ENCODE measurements at places on chromosomes 3 and 15.

DNA sequence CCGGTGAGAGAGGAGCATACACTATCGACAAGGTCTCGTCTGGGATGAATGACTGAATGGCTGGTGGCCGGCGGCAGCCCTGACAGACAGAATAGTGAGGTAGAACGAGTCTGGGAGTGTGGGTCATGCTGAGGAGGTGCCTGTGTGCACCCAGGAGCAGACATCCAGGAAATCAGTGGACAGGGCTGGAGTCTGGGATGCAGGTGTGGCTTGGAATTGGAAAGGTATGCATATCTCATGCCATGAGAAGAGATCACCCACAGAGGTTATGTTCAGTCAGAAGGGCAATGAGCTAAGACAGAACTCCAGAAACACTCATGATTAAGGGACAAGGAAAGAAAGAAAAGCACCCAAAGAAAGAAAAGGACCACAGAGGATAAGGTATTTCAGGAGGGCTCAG is 20.8 kb downstream of the HACD2 start:
- no peak for DNase-seq

DNA sequence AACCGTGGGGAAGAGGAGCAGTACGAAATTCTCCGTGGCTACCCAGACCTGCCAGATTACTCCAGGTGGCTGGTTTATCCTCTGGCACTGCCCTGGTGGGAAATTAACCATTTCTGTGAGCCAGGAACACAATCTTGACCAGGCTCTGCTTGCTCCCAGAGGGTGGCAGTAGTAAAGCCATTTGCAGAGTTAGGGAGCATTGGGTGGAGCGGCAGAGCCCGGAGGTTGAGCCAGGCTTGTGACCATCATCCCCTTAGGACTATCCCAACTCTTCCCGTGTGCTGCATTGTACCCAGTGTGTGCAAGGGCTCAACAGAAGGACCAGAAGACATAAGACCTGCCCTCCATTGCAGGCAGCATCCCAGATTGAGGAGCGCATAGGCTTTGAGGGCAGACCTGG is 5.3 kb downstream of the KNG1 start:
- no peak for DNase-seq

DNA sequence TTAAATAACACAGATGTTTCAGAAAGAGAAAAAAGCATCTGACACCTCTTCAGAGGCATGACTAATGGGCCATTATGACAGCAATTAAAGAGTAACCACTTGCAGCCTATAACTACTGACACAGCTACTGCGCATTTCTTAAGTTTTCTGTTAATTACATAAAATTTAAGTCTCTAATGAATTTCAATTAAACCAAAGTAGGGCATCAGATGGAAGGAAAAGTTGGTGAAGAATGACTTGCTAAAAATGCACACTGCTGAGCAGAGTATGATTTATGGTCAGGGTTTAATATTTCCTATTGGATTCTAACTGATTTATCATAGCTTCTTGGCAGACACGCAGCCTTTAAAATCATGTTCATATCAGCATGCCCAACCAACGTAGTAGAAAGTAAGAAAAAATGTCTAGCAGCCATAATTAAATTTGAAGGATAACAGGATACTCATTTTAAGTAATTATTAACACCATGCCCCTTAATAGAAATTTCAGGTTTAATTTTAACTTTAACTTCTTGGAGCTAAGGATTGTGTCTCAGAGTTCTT is 140.0 kb downstream of the CBLB start:
- no peak for DNase-seq

DNA sequence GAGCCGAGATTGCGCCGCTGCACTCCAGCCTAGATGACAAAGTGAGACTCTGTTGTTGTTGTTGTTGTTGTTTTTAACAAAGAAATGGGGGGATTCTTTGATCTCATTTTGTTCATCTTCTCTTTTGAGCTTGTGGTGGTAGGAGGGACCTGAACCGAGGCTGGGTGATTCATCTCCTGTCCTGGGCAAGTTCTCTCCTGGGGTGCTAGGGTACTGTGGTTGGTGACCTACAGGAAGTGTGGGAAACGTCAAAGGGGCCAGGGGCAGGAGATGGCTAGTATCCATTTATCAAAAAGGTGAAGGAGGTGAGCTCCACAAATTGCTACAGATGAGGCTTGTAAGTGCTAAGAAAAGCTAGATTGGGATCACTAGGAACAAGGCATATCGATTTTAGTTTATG is 14.3 kb downstream of the PPCDC start:
- DNase-seq: no peak

GRCh38 chr3:37053753-37054152 is 60.4 kb downstream of the MLH1 start:
- no peak for DNase-seq

DNA sequence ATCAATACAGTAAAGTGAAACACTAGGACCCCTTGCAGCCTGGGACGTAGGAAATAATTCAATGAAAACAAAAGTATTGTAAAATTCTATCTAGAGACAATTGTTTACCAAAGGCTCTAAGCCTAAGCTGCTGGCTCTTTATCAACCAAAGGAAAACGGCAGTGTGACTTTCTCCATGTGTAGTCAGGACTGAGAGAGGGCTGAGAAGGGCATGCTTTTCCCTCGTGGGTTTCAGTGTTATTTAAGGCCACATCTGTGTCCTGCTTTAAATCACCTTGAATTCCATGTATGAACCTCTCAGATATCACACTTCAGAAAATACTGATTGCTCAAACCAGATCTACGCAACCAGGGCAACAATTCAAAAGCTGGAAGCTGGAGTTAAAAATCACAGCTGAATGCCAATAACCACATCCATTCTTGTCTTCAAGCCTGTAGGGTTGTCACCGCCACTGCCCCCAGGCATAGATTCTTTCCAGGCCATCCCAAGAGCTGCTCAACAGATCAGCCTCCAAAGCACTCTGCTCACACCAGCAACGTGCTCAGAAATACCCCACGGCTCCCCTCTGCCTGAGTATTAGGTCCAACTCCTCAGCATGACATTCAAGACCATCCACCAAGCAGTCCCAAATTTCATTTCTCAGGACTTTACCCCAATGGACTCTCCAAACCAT is 124.0 kb downstream of the SRGAP3 start:
- no peak for DNase-seq

GRCh38 chr15:89704411-89704810 is 13.8 kb downstream of the WDR93 start:
- DNase-seq: no peak

DNA sequence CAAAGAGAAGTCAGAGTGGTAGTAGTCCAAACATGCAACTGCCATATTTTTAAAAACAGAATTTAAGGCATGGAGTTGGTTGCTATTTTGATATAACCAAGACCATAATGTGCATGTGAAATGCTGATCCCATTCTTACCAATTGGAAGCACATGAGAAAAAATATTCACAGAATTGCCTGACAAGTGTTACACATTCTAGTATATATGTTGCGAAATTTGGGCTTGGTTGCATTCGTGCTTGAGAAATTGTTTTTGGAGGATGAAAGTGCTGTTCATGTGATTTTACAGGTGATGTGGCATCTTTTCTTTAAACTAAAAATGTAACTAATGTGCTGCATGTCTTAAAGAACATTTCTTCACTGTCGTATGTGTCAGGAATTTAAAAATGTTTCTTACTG is 199.7 kb downstream of the CHL1 start:
- no peak for DNase-seq

- no peak for DNase-seq
Measured at GRCh38 chr3:149796026-149796425, 3.7 kb upstream of the ANKUB1 start.

- DNase-seq: no peak
Measured at GRCh38 chr15:96728591-96728990, 398.1 kb downstream of the NR2F2 start.

DNA sequence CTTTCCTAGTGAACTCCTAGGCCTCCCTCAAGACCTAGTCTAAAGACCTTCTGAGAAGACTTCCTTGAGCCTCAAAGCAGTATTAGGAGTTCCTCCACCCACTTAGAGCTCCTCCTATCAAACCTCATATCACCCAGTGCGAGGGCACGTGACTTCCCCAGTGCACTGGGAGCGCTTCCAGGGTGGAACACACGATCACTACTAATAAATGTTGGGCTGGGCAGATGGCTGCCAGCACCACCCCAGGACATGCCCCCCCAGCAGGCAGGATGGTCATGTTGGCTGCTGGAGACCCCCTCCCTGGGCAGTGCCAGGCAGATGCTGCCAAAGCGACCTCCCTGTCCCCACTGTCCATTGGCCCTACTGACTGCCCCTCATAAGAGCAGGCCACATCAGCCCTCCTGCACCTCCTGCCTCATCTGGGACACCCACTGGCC is 8.5 kb upstream of the PLXND1 start:
- DNase-seq: no peak

Measured in activated naive CD4-positive, alpha-beta T cell treated with Interleukin-2 at 50 U/mL for 16 hours (primary cell).